Kidney glomerular epithelial cell (primary cell): ENCODE measurements at places on chromosomes 4 and X.
A peak's percentile ranks its signal among the peaks of the same experiment; 100 is the strongest.

- DNase-seq, result no peak
Measured at GRCh38 chr4:47465004-47465403, 1.5 kb upstream of the COMMD8 start.

DNA sequence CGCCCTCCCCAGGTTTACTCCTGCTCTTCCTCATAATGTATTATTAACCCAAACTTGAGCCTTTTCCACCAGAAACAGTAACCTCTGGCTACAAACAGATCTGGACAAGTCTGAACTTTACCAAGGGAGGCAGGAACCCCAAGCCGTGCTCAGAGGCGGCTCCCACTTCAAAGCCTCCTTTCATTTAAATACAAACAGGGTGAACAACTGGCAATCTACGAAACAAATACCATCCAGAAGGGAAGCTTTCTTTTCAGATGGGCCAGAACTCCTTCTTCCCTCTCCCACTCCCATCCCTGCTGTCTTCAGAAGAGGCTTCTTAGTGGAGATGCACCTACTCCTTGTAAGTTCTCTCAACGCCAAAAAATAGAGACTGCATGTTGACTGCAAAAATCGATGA lies 2.1 kb upstream of the GPC4 start:
- DNase-seq, result no peak

DNA sequence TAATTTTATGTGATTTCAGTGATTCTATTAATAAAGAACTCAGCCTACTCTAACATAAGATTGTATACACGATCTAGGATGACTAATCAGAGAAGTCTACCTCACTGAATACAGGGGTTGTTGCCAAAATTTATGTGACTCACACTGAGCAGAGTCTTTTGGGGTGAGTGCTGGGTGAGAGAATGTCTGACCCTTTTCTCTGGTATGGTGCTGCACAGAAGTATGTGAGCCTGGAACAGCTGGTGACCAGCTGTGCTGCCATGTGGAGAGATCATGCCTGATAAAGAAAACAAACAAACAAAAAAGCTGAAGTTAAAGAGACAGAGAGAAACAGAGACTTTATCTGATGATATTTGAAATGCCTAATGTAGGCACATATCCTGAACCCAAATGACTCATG lies 618.1 kb upstream of the GRIA3 start:
- DNase-seq, result peak; percentile 12

- no peak for DNase-seq
Measured at GRCh38 chr4:121714548-121714947, 17.8 kb upstream of the ANXA5 start.

- DNase-seq, result no peak
Measured at GRCh38 chr4:8310306-8310705, 40.8 kb downstream of the HTRA3 start.

DNA sequence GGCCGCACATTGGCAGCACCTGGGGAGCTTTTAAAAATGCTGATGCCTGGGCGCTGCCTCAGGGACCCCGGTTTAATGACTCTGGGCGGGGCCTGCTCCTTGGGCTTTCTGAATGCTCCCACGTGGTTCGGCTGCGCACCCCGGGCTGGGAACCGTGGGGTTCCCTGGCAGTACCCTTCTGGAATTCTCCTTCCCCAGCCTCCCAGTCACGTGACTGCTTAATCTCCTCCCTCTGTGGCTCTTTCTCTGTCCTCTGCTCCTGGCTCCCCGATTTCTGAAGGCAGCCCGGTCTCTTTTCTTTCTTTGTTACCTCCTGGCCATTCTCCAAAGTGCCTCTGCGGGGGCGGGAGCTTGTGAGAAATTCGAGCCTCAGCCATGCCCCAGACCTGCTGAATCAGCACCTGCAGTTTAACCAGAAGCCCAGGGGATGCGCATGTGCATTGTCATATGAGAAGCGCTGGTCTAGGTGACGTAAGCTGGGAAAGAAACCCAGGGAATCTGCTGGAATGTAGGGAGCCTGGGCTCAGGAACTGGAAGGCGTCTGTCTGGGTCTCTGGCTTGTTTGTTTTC lies 16.6 kb downstream of the CLCN4 start:
- peak; percentile 82 for DNase-seq

GRCh38 chr4:16916719-16917337 lies 18.4 kb upstream of the LDB2 start:
- no peak for DNase-seq

DNA sequence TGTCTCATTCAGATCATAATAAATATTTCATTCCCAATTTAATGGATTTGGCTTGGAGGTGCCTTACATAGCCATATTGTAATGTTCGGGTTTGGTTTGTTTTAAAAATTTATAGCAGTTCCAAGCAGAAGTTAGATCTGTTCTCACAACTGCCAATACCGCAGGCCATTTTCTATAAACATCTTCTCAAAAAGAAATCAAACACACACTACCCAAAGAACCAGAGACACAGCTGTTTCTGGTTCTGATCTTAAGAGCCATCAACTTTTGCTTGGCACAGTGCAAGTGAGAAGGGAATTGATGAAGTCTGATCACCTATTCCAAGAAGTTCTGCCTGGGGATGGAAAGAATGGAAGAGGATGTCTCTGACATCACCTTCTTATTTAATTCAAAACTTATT lies 22.9 kb downstream of the MID1IP1 start:
- DNase-seq, result no peak

DNA sequence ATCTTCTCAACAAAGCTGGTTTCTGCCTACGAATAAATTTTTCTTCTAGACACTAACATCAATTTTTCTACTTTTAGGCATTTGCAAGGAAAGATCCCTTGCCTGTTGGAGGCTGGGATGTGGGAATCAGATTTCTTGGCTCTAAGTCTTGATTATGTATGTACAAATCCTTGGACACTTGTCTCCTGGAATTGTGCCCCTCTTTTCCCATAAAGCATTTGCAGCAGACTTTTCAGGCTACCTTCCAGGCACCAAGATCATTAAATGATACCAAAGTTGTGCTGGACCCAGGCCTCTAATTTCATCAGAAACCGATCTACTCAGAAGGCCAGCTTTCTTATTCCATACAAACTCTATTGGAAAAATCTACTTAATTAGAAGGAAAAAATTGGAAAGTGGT lies 339.5 kb upstream of the DIPK2B start:
- DNase-seq, result no peak

DNA sequence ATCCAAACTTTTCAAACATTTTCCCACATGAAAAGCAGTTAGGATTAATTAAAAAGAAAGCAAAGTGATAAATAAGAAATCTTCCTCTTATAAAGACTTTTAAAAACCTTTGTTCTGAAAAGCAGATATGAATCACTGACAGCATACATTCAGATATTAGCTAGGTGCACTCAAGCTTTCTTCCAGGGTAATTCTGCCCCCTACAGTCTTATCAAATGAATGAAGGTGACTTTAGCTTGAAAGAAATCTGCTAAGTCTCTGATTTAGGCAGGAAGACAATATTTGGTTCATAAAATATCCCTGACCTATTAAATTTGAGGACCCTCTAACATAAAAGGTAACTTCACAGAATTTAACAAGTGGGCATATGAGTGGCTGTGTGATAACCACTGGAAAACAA lies 209.1 kb upstream of the FAM47A start:
- DNase-seq, result peak; percentile 14

- no peak for DNase-seq
Measured at GRCh38 chr4:108620933-108621905, 843 bp downstream of the RPL34 start.

GRCh38 chrX:130418066-130418465 lies 16.3 kb downstream of the RBMX2 start:
- DNase-seq, result no peak

GRCh38 chrX:22378296-22378695 lies 105.6 kb downstream of the CBLL2 start:
- DNase-seq, result no peak

GRCh38 chrX:150365990-150366911 lies 3.1 kb downstream of the MAMLD1 start:
- peak; percentile 19 for DNase-seq

DNA sequence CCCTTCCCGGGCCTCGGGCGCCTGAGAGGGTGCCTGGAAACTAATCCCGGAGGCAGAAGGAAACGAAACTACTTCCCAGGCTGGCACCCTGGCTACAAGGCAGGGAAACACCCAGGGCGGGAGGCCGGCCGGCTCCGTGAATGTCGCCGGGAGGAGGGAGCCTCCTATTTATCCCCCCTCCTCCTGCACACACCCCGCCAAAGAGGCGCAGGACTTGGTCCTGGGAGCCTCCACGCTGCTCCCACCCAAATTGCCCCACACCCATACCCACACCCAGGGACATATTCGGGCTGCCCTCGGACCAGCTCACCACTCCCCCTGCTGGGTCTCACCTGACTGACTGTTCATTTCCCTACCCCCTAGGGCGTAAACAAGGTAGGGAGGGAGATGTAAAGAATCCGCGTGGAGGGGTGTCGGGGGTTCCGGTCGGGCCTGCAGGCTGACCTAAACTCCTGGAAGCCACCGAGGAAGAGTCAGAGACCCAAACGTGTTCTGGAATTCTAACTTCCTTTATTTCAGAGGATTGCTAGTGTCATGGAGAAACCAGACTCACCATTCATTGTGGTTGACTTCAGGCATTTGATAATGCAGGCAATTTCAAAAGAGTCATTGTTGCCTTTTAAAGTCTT lies at the start of gene BTC:
Gene BTC, minus strand, starts transcription at position 142 of the 629 bp plus-strand sequence. CDS start 198 bp downstream, outside the sequence.
- peak; percentile 65 for DNase-seq

DNA sequence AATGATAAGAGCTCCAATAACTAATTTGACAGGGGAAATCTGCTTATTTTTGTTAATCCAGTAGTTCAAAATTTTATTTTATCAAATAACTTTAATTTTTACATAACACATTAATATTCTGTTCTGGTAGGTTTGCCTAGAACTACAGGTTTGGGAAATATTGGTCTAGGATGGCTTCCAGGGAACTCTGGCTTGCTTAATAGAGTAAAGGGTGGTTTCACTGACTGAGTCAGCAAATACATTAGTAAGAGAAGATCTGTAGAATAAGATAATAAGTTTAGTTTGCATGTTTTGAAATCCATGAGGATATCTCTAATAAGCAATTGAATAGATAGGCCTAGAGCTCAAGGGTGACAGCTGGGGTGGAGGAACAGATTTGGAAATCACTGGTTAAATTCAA lies 500.7 kb downstream of the ZNF674 start:
- DNase-seq, result no peak

DNA sequence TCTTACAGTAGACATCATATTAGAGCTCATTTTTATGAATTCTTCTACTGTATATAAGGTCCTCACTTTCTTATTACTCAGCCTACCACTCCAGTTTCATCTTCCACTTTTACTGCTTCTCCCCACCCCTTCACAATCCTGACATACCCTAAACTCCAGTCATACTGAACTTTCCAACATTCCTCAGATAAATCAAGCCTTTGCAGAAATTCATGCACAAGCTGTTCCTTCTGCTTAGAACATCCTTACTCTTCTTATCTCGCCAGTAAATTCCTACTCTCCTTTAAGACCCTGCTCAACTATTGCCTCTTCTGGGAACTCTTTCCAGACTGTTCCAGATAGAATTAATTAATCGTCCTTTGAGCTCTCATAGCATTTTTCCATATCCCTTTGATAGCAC lies 24.8 kb downstream of the RTL9 start:
- peak; percentile 53 for DNase-seq

GRCh38 chr4:176780995-176781738 lies 11.6 kb downstream of the VEGFC start:
- DNase-seq, result no peak

- DNase-seq, result no peak
Measured at GRCh38 chrX:11499076-11500044, 166.4 kb downstream of the ARHGAP6 start.

GRCh38 chrX:69130439-69130838 lies 34.8 kb downstream of the PJA1 start:
- no peak for DNase-seq

GRCh38 chr4:80202741-80203553 lies 5.6 kb downstream of the PRDM8 start:
- no peak for DNase-seq

- DNase-seq, result no peak
Measured at GRCh38 chrX:112851161-112851779, 10.6 kb upstream of the AMOT start.

DNA sequence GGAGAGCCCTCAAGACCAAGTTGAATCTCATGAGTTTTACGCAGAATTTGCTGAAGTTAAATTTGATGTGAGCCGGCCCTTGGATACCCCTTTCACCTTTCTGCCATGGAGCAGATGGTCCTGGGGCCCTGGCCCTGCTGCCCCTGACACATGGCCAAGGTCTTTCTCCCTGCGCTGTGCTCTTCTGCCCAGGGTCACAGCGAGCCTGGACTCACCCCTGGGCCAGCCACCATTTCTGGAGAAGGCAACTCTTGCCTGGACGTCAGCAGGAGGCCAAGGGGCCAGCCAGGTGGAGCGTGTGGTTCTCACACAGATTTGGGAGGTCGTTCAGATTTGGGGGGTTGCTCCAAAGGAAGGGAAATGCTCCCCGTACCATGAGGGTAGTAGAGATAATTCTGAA lies 30.0 kb downstream of the PCGF3 start:
- DNase-seq, result no peak

- DNase-seq, result no peak
Measured at GRCh38 chr4:188295899-188296298, 156.7 kb downstream of the TRIML1 start.

DNA sequence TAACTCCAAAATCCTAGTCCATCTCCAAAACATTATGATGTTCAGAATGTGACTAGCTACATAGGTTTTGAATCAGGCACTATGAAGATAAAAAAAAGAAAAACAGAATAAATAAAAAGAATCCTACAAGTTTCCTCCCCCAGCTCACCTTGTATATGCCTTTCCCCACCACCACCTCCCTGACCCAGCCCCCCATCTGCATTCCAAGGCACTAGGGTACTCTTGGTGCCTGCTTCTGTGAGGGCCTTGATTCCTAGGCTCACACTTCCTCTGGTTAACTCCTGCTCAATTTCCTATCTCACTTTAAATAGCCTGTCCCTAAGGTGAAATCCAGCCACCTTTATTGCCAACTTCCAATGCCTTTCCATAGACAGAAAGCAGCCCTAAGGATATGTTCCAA lies 178.7 kb upstream of the ATOH1 start:
- no peak for DNase-seq

GRCh38 chr4:113837397-113837796 lies 75.9 kb upstream of the CAMK2D start:
- DNase-seq, result peak; percentile 32

DNA sequence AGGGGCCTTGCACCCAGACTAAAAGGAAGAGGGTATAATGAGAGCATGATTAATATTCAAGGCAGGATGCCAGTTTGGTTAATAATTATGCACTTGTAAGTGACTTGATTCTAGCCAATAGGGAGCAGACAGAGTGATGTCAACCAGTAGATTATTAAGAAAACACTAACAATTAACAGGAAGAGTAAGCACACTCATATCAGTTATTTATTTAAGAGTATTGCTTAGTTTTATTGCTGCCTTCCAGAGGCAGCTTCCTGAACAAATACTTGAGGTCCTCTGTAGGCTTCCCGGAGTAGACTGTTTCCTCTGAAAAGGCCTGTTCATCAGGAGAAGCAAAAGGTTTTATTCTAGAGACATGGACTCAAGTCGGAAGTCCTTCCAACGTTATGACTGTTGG lies 129.1 kb upstream of the AFF2 start:
- no peak for DNase-seq

GRCh38 chrX:3393178-3393577 lies 46.7 kb upstream of the MXRA5 start:
- DNase-seq, result no peak
